HFFc6 (cell line): ENCODE measurements at places on chromosomes 6 and 20. TPM values are rescaled to one million over a fixed set of nuclear protein-coding genes. Genes with fewer than 3 reads are reported as not detected.
A peak's percentile ranks its signal among the peaks of the same experiment; 100 is the strongest.

PSMB1 gene
- 248 to 259 TPM (median 250 TPM) in 3 replicates for total RNA-seq

ADGRG6 gene
- 27.4 and 71.0 TPM in 2 replicates for total RNA-seq

LY6G5C gene
- 2.4 to 2.7 TPM (median 2.6 TPM) in 3 replicates for total RNA-seq

CENPQ gene
- 7.2 to 14.3 TPM (median 12.3 TPM) in 3 replicates for total RNA-seq

SPATA25 gene
- total RNA-seq = 0.29 to 0.46 TPM (median 0.42 TPM) in 3 replicates

ENPP4 gene
- 0.05 to 0.09 TPM in 2 of 3 replicates, not detected in the other for total RNA-seq

TMX4 gene
- total RNA-seq = 38.6 to 47.8 TPM (median 39.6 TPM) in 3 replicates

BTN1A1 gene
- total RNA-seq = 0.18 TPM in 1 of 3 replicates, not detected in the others

CCN6 gene
- total RNA-seq = not detected in 3 replicates

TNXB gene
- 0.28 to 0.66 TPM (median 0.52 TPM) in 3 replicates for total RNA-seq

TMEM217 gene
- total RNA-seq = 1.6 to 2.0 TPM (median 1.9 TPM) in 3 replicates

TPMT gene
- 13.8 to 21.6 TPM (median 17.2 TPM) in 3 replicates for total RNA-seq

- H3K4me1 ChIP-seq = peaks cover 37% of the 10 kb centered on the region
- H3K27ac ChIP-seq = peak overlapping the region; percentile 79
- no peaks in the 10 kb centered on the region for H3K36me3 ChIP-seq
- H3K27me3 ChIP-seq = no peaks in the 10 kb centered on the region; the same call in 1 of the 2 replicates
- peak overlapping the region; percentile 91 for H3K4me3 ChIP-seq
Observed at GRCh38 chr6:169723200-169723909, 945 bp downstream of the PHF10 start.

DNA sequence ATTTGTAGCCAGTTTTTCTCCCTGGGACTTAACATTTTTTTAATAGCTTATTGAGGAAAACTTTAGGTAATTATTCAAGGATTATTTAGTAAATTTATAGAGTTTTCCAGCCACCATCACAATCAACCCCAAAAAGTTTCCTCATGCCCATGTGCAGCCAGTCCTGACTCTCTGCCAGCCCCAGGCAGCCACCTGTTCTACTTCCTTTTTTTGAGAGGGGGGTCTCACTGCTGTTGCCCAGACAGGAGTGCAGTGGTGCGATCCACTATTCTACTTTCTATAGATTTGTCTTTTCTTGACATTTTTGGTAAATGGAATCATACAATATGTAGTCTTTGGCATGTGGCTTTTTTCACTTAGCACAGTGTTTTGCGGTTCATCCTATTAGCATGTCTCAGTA, 200.1 kb downstream of the FARS2 start:
- no peak overlapping the region for H3K4me3 ChIP-seq
- H3K4me1 ChIP-seq = peaks cover 44% of the 10 kb centered on the region
- H3K36me3 ChIP-seq = no peaks in the 10 kb centered on the region
- H3K27me3 ChIP-seq = peaks cover 2% of the 10 kb centered on the region; the same call in 1 of the 2 replicates
- DNase-seq = no peak

DNA sequence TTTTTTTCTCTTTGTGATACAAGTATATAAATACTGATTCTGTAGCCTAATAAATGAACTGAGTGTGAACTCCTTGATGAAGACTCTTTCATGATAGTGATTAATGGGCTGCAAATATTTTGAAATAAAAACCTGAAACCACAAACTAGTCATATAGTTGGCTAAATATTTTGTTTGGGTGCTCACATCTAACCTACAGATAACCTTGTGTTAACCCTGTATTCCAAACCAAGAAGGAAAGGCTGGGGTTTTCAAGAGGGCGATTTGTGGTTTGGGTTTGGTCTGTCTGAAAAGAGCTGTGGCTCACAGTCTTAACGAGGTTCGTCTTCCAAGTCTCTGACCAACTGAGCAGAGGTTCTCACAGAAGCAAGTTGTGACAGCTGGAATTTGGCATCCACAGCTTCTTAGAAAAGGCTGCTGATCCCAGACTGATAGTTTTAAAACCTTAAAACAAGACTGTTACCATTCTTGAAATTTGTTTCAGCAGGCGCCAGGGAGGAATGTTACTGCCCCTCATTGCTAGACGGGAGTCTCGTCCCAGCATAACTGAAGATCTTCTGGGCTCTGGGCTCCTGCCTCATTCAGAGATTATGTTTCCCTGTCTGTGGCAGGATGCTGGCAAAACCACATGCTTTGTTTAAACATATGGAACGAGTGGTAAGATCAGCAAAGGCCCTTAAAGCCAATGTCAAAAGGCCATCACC, 736.4 kb upstream of the MARCKS start:
- peaks cover 43% of the 10 kb centered on the region for H3K4me1 ChIP-seq
- H3K4me3 ChIP-seq = peak overlapping the region; percentile 24
- peaks cover 32% of the 10 kb centered on the region for H3K36me3 ChIP-seq
- H3K27ac ChIP-seq = peak overlapping the region; percentile 81
- peaks cover 2% of the 10 kb centered on the region; the same call in 1 of the 2 replicates for H3K27me3 ChIP-seq

- no peak overlapping the region for H3K27ac ChIP-seq
- H3K36me3 ChIP-seq = peaks cover 5% of the 10 kb centered on the region; the same call in 1 of the 2 replicates
- H3K4me1 ChIP-seq = peaks cover 22% of the 10 kb centered on the region
- no peaks in the 10 kb centered on the region for H3K27me3 ChIP-seq
Observed at GRCh38 chr6:11992086-11992485, 20.0 kb upstream of the HIVEP1 start.

GRCh38 chr6:83006270-83006905, 59.3 kb downstream of the UBE3D start:
- DNase-seq = no peak
- no peak overlapping the region for H3K4me3 ChIP-seq
- no peak overlapping the region for H3K27ac ChIP-seq
- H3K36me3 ChIP-seq = peaks cover 2% of the 10 kb centered on the region

DNA sequence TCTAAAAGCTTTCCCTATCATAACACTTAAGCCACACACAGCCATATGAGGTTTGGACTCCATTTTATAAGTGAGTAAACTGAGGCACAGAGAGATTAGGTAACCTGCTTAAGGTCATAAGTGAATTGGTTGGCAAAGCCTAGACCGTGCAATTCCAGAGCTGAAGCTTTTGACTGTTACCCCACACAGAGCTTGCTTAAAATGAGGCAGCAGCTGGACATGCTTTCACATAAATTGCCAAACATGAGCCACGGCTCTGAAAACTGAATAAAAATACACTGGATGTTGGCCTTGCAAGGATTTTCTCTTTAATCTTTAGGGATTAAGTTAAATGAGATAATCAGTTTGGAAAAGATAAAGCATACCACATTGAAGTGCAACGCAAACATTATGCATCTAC, 2.5 kb downstream of the RIPOR2 start:
- no peaks in the 10 kb centered on the region for H3K36me3 ChIP-seq
- H3K4me1 ChIP-seq = peaks cover 55% of the 10 kb centered on the region
- H3K27ac ChIP-seq = no peak overlapping the region
- DNase-seq = no peak

- no peak overlapping the region for H3K27ac ChIP-seq
- DNase-seq = no peak
- peaks cover 18% of the 10 kb centered on the region for H3K36me3 ChIP-seq
- H3K27me3 ChIP-seq = peaks cover 3% of the 10 kb centered on the region; the same call in 1 of the 2 replicates
- H3K4me1 ChIP-seq = peaks cover 11% of the 10 kb centered on the region
- H3K4me3 ChIP-seq = no peak overlapping the region
Observed at GRCh38 chr6:74902846-74903245, 303.0 kb downstream of the COL12A1 start.

DNA sequence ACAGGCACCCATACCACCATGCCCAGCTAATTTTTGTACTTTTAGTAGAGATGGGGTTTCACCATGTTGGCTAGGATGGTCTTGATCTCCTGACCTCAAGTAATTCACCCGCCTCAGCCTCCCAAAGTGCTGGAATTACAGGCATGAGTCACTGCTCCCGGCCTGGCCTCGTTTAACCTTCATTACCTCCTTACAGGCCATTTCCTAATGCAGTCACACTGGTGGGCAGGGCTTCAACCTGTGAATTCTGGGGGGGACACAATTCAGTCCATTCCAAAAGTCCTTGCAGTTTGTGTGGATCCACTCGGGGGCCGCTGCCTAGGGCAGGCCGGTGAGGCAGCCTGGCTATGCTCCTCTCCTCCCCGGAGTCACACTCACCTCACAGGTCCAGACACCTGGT, 112.4 kb upstream of the SNX9 start:
- peaks cover 19% of the 10 kb centered on the region for H3K27me3 ChIP-seq
- peaks cover 34% of the 10 kb centered on the region for H3K4me1 ChIP-seq
- H3K27ac ChIP-seq = no peak overlapping the region
- no peaks in the 10 kb centered on the region for H3K36me3 ChIP-seq
- DNase-seq = peak; percentile 10

DNA sequence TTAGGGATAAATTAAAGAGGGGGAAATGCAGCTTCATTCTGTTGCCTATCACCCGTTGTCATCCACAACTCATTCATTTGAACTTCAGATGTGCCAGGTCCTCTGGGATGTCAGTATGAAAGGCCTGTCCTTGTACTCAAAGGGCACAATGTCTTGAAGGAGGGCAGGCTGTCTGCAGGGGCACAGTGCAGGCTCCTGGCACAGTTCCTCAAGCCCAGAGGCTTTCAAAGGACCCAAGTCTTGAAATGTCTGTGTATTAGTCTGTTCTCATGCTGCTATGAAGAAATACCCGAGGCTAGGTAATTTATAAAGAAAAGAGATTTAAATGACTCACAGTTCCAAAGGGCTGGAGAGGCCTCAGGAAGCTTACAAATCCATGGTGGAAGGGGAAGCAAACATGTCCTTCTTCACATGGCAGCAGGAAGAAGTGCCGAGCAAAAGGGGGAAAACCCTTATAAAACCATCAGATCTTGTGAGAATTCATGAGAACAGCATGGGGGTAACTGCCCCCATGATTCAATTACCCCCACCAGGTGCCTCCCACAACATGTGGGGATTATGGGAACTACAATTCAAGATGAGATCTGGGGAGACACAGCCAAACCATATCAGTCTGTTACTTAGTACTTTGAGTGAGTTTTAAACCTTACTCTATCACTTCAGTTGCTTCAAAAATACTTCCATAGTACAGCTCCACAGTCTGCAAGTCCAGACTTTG, 9.4 kb downstream of the SNX9 start:
- no peaks in the 10 kb centered on the region for H3K27me3 ChIP-seq
- no peak for DNase-seq
- H3K4me3 ChIP-seq = peak overlapping the region; percentile 55
- peaks cover 38% of the 10 kb centered on the region for H3K36me3 ChIP-seq
- peak overlapping the region; percentile 82 for H3K27ac ChIP-seq

DNA sequence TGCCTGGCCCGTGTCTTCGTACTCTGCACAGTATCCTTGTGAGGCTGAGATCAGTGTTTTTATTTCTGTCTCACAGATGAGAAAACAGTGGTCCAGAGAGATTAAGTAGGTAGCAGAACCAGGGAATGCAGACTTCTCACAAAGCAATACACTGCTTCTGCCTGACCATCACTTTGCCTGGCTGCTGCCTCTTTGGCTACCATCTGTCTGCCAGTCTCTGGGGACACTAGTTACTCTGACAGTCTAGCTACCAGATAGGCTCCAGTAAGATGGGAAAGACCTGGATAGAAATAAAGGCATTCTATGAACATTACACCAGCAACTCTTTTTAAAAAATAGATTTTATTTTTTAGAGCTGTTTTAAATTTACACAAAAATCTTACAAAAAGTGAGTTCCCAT, 96.9 kb downstream of the PHACTR3 start:
- DNase-seq = no peak
- peaks cover 8% of the 10 kb centered on the region; the same call in 1 of the 2 replicates for H3K36me3 ChIP-seq
- H3K4me3 ChIP-seq = no peak overlapping the region
- no peaks in the 10 kb centered on the region for H3K4me1 ChIP-seq

DNA sequence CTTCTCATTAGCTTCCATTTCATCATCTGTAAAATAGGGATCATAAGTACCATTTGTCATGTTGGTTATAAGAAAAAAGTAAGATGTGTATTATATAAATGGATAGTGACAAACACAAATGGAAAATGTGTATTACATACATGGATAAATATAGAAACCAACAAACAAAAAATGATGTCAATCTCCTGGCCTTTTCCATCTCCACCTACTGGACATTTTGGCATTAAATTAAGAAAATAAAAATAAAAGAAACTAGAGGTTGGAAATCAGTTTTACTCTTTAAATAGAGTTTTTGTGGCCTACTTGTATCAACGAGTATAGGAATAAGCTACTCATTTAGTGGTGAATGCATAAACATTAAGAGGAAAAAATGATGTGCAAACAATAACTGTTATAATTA, 67.5 kb upstream of the THEMIS start:
- H3K27me3 ChIP-seq = no peaks in the 10 kb centered on the region
- peaks cover 42% of the 10 kb centered on the region for H3K36me3 ChIP-seq
- H3K4me1 ChIP-seq = peaks cover 37% of the 10 kb centered on the region
- DNase-seq = no peak
- no peak overlapping the region for H3K27ac ChIP-seq
- no peak overlapping the region for H3K4me3 ChIP-seq

GRCh38 chr6:82902290-82902689, 163.4 kb downstream of the UBE3D start:
- no peak overlapping the region for H3K4me3 ChIP-seq
- H3K27ac ChIP-seq = no peak overlapping the region
- no peaks in the 10 kb centered on the region for H3K27me3 ChIP-seq
- DNase-seq = no peak
- H3K36me3 ChIP-seq = no peaks in the 10 kb centered on the region

GRCh38 chr20:51639206-51639832, 96.8 kb upstream of the NFATC2 start:
- no peak overlapping the region for H3K4me3 ChIP-seq
- peak overlapping the region; percentile 4; the same call in 1 of the 2 replicates for H3K27ac ChIP-seq
- peaks cover 1% of the 10 kb centered on the region; the same call in 1 of the 2 replicates for H3K27me3 ChIP-seq
- DNase-seq = peak; percentile 36
- peaks cover 36% of the 10 kb centered on the region for H3K4me1 ChIP-seq

- no peaks in the 10 kb centered on the region; the same call in 1 of the 2 replicates for H3K4me1 ChIP-seq
- DNase-seq = no peak
- peaks cover 16% of the 10 kb centered on the region for H3K36me3 ChIP-seq
- no peaks in the 10 kb centered on the region for H3K27me3 ChIP-seq
Observed at GRCh38 chr6:127279815-127280214, 13.2 kb downstream of the RNF146 start.

GRCh38 chr6:30325150-30325872, 1.4 kb upstream of the TRIM39 start:
- H3K27me3 ChIP-seq = no peaks in the 10 kb centered on the region; the same call in none of the 2 replicates
- peak overlapping the region; percentile 95 for H3K4me3 ChIP-seq
- H3K36me3 ChIP-seq = peaks cover 30% of the 10 kb centered on the region
- peak; percentile 56 for DNase-seq
- peaks cover 65% of the 10 kb centered on the region for H3K4me1 ChIP-seq
- H3K27ac ChIP-seq = peak overlapping the region; percentile 98

GRCh38 chr20:17786221-17786718, 86.5 kb downstream of the BANF2 start:
- DNase-seq = peak; percentile 26
- H3K4me3 ChIP-seq = no peak overlapping the region
- H3K27me3 ChIP-seq = peaks cover 14% of the 10 kb centered on the region; the same call in 1 of the 2 replicates
- peaks cover 11% of the 10 kb centered on the region for H3K4me1 ChIP-seq
- no peak overlapping the region; the same call in 1 of the 2 replicates for H3K27ac ChIP-seq

GRCh38 chr20:16283978-16284377, 289.3 kb downstream of the KIF16B start:
- no peak overlapping the region for H3K27ac ChIP-seq
- H3K36me3 ChIP-seq = no peaks in the 10 kb centered on the region
- no peak for DNase-seq
- H3K27me3 ChIP-seq = no peaks in the 10 kb centered on the region
- no peaks in the 10 kb centered on the region for H3K4me1 ChIP-seq

- no peak for DNase-seq
- no peak overlapping the region for H3K4me3 ChIP-seq
- H3K27ac ChIP-seq = no peak overlapping the region
- peaks cover 29% of the 10 kb centered on the region for H3K4me1 ChIP-seq
Observed at GRCh38 chr20:23228912-23229311, 121.7 kb upstream of the NXT1 start.
